NCI-H1417 treated with DMSO at 0.1 percent for 48 hours (cell line): ENCODE measurements at places on chromosomes 6 and 20.
A peak's percentile ranks its signal among the peaks of the same experiment; 100 is the strongest.

GRCh38 chr6:169198885-169199284 is 54.8 kb downstream of the THBS2 start:
- no peak for DNase-seq

DNA sequence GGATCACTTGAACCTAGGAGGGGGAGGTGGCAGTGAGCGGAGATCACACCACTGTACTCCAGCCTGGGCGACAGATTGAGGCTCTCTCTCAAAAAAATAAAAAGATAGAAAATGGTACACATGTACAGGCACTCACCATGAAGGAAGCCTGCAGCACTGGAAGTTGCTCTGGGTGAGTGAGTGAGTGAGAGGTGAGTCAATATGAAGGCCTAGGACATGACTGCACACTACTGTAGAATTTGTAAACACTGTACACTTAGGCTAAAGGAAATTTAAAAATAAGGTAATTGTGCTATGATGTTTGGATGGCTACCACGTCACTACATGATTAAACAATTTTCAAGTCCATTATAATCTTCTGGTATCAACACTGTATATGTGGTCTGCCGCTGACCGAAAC is 216.2 kb downstream of the FOXC1 start:
- DNase-seq = no peak

DNA sequence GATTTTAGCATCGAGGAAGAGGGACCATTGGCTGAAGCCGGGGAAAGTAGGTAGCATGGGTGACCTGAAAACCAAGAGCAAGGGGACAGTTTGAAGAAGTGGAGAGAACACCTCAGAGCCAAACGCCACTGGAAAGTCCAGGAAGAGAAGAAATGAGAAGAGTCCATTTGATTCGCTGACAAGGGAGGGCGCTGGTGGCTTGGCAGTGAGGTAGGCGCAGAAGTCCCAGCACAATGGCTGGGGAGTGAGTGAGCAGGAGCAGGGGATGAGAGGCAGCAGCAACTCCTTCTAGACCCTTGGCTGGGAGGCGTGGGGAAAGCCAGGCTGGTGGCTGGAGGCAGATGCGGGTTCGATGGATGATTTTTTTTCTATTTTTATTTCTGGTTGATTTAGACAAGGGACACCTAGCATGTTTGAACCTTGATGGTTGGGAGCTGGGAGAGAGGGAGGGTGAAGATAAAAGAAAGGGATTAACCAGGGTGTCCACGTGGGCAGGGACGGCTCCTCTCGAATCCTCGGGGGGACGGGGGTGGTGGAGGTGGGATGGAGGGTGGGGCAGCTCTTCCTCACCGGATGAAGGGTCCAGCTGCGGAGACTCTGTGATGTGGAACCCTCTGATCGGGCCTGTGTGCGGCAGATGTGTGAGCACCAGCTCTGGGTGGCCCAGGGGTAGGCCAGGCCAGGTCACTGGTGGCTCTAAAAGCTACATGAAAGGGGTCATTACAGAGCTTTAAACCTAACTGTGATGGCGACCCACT is 164.2 kb downstream of the NFATC2 start:
- DNase-seq = no peak

GRCh38 chr6:2037237-2037926 is 208.0 kb downstream of the GMDS start:
- DNase-seq = no peak

GRCh38 chr20:44390280-44390679 is 34.8 kb downstream of the HNF4A start:
- DNase-seq = no peak

GRCh38 chr20:58870293-58871014 is 17.9 kb downstream of the GNAS start:
- peak; percentile 49 for DNase-seq

DNA sequence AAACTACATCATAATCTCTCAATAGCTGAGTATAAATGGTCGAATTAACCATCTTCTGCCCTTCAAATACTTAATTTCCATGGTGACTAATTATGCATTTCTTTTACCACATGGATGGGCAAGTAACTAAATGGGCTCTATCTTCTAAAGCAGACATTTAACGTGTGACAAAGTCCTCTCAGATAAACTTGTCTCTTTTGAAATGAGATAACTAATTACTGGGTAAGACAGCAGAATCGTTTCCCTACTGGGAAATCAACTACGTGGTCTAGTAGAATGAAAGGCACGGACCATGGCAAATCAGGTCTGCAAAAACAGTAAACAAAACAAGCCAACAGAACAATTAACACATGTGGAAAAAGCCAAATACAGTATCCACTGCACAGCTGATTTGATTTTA is 137.7 kb downstream of the BACH2 start:
- no peak for DNase-seq
